ENCODE measurements at places on chromosomes 2 and 18.

DNA sequence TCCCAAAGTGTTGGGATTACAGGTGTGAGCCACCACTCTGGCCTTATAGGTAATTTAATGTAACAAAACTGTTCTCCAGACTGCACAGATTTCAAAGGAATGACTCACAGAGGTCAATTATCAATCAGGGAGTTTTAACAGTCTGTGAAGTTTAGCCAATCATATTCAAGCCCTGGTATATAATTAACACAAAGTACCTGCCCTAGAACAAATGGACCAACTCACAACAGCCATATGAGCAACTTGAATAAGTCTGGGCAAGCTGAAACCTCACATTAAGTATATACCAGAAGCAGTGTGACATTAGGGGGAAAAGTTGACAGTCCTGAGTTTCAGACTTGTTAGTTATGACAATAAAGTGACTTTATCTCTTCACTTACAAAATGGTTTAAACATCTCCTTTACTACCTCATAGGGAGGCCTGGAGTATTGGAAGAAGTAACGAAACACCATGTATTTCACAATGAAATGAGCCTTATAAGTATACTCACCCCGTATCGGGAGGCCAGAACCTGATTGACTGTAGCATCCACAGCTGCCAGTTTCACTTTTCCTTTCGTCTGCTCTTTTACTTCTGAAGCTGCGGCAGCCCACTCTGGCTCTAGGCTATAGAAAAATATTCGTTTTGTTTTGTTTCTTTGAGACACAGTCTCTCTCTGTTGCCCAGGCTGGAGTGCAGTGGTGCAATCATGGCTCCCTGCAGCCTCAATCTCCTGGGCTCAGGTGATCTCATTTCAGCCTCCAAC is 22.2 kb downstream of the PDIA6 start:
- DNase-seq = no peak

- DNase-seq = no peak
Measured at GRCh38 chr18:22465859-22466457, 48.2 kb upstream of the CTAGE1 start.

GRCh38 chr18:48705043-48705442 is 166.2 kb downstream of the CTIF start:
- no peak for DNase-seq

- no peak for DNase-seq
Measured at GRCh38 chr2:131121464-131121863, 16.3 kb downstream of the PLEKHB2 start.

- no peak for DNase-seq
Measured at GRCh38 chr18:11150271-11150615, 874 bp upstream of the PIEZO2 start.

DNA sequence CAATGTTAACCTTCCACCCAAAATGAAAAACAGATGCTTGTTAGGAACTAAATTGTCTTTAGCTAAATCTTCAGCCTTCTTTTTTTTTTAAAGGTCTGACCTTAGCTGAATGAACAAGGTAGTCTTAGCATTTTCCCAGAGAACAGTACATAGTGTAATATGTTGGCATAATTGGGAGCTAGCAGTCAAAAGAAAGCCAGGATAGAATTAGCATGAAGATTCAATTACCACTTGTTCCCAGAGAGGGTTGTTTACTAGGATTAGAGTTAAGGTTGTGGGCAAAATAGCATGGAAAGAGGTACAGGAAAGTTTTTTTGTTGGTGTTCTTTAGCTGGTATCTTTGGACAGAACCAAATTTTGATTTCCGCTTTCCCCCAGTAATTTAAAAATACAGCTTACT is 6.9 kb downstream of the CDH20 start:
- no peak for DNase-seq

GRCh38 chr18:21599585-21600525 is 649 bp downstream of the ESCO1 start:
- no peak for DNase-seq

DNA sequence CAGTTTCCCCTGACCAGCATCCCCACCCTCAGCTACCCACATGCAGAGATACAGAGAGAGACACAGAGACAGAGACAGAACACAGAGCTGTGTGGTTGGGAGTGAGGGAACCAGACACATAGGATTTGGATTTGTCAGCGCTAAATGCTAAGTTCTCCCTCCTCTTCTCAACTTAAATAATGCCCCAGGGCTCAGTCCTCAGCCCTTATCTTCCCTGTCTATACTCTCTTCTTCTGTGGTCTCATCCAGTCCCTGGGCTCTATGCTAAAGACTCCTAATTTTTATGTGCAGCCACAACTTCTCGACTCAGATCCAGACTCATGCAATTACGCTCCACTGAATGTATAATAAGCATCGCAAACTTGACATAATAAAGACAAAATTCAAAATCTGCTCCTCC is 47.1 kb downstream of the COLEC12 start:
- DNase-seq = no peak

DNA sequence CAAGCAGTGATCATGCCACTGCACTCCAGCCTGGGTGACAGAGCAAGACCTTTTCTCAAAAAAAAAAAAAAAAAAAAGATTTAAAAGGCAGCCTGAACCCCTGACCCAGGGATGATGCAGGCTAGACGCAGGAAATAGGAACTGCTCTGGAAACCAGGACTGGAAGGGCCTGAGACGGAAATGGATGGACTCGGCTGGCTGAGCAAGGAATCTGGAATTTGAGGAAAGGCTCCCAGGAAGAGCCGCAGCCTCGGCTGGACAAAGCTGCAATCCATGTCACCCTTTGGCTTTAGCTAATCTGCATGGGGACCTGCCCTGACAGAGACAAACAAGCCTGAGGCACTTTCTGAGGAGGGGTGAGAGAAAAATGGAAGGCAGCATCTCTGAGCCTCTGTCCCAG is 55.0 kb upstream of the DAPL1 start:
- DNase-seq = no peak

- no peak for DNase-seq
Measured at GRCh38 chr2:169036736-169037440, 5.8 kb upstream of the ABCB11 start.

GRCh38 chr18:59562751-59563150 is 134.5 kb downstream of the CCBE1 start:
- DNase-seq = no peak

- no peak for DNase-seq
Measured at GRCh38 chr2:75025633-75026380, 67.4 kb downstream of the POLE4 start.

GRCh38 chr2:98759827-98760625 is 29.1 kb upstream of the MGAT4A start:
- no peak for DNase-seq

DNA sequence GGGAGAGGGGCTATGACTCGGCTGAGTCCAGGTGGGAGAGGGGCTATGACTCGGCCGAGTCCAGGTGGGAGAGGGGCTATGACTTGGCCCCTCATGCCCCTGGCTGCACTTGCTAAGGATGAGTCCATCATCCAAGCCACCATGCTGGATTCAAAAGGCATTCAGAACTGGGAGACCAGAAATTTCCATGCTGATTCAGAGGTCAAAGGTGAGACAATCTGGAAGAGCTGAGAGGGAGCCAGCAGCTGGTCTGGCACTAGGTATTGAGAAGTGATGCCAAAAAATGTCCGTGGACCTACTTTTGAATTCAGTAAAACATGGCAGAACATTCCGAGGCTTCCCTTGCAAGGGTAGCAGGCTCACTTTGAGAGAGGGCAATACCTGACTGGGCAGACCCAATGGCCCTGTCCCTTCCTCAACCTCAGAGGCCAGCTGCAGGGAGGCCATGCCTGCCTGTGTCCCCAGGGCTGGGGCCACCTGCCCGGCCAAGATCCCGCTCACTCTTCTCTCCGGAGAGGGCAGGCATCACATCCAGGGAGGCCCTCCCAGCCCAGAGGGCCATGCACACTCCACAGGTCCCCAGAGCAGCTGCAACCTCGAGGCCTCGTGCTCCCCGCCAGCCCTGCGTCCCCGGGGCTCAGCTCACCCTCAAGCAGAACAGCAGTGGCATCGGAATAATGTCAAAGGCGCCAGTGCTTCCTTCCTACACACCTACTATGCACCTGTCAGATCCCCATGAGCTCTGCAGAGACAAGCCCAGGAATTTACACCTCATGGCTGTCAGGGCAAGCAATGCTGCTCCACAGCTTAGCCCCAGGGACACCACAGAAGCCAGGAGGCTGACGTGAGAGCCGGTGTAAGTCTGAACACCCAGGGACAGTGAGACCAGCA is 80.2 kb upstream of the GPC1 start:
- DNase-seq = no peak

DNA sequence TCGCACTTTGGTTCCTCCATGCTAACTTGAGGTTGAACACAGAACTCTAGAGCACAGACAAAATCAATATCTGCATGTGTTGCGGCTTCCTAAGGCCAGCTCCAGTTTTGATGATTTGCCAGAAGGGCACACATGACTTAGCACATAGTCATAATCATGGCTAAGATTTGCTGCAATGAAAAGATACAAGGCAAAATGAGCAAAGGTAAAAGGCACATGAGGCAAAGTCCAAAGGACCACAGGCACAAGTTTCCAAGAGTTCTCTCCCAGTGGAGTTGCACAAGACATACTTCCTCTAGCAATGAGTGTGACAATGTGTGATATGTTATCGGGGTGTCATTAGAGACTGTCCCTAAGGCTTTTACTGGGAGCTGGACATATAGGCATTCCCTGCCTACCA is 24.2 kb upstream of the CXXC1 start:
- DNase-seq = no peak

- DNase-seq = no peak
Measured at GRCh38 chr2:133568172-133568571, at the start of gene NCKAP5. TSS of gene NCKAP5 (minus strand) at chr2:133568463. CDS start at chr2:133517526, 50,937 bp downstream.

DNA sequence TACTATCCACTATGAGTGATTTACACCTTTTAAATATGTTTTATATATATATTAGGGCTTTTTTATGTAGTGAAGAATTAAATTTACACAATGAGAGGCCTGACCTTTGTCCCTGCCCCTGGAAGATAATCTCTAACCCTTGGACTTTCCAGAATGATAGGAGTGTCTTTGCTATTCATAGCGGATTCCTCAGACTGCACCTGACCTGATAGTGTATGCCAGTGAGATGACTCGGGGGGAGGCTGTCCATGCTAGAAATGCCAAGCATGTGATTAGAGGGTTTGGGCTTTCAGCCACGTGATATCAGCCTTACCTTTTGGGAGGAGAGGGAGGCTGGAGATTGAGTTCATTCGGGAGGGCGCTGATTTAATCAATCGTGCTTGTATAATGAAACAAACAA is 44.1 kb upstream of the LHCGR start:
- no peak for DNase-seq

GRCh38 chr2:49490710-49491109 is 336.4 kb upstream of the FSHR start:
- DNase-seq = no peak

- no peak for DNase-seq
Measured at GRCh38 chr18:59822612-59823550, 76.9 kb upstream of the PMAIP1 start.

DNA sequence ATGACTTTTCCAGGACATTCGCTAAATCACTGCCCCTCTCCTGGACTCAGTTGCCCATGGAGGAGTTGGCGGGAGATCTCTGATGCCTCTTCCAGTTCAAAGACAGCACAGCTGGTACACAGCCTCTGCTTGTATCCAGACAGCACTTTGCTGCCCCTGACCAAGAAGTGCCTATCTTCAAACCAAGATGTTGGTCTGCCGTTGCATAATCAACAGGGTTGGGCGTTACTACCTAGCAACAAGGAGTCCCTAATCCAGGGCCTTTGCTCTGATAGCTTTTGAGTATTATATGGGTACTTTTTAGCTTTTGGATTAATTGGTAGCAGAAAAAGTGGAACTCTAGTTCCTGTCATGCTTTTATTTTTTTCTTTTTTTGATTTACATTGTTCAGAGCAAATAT is 166.6 kb downstream of the FAM210A start:
- DNase-seq = no peak

GRCh38 chr2:199484927-199485326 is 27.2 kb upstream of the SATB2 start:
- no peak for DNase-seq

DNA sequence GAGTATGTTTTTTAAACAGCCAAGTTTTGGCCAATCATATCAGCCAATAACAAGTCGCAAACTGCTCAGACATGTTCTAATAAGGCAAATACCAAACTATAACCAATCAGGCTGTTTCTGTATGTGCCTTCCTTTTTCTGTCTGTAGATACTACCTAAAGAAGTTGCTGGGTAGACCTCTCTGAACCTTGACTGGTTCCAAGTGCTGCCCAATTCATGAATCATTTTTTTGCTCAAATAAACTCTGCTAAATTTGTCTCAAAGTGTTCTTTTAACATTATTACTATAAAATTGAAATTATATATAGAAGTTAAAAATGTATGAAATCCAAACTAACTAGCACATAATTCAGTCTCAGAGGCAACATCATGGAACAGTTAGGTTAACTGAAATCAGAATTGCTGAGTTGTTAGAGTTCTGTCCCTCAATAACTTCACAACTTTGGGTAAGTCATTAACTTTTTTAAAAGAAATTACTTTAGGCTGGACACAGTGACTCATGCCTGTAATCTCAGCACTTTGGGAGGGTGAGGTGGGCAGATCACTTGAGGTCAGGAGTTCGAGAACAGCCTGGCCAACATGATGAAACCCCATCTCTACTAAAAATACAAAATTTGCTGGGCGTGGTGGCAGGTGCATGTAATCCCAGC is 4.9 kb upstream of the TTC21B start:
- no peak for DNase-seq

- no peak for DNase-seq
Measured at GRCh38 chr2:57443973-57444521, 602.6 kb upstream of the VRK2 start.

- DNase-seq = peak; percentile 37
Measured at GRCh38 chr2:235390108-235390815, 103.6 kb upstream of the AGAP1 start.

DNA sequence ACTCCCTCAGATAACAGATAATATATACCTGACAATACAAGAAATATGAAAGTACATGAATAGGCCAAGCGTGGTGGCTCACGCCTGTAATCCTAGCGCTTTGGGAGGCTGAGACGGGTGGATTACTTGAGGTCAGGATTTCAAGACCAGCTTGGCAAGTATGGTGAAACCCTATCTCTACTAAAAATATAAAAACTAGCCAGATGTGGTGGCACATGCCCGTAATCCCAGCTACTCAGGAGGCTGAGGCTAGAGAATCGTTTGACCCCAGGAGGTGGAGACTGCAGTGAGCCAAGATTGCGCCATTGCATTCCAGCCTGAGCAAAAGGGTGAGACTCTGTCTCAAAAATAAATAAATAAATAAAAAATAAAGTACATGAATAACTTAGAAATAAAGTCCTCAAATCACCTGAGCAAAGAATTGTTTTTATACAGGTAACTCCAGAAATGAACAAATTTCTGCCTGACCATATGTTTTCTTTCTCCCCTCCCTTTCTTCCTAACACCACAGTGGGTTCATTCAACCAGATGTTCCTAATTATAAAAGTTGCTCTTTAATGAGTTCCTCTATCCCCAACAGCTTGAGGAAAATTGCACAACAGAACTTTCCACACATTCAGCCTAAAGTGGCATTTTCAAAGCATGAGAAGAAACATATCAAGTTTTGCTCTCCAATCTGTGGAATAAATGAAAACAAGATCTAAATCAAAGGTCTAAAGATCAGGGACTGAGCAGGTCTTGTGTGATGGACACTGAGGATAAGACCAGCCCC is 33.6 kb upstream of the AP1S3 start:
- no peak for DNase-seq

Data from activated T-cell treated with anti-CD3 and anti-CD28 coated beads, Interleukin-2, amount 50 U/mL, for 24 hours (primary cell).